Activated naive CD4-positive, alpha-beta T cell treated with anti-CD3 and anti-CD28 coated beads, Interleukin-2, amount 50 U/mL, for 16 hours (primary cell): ENCODE measurements at places on chromosomes 4 and X.

DNA sequence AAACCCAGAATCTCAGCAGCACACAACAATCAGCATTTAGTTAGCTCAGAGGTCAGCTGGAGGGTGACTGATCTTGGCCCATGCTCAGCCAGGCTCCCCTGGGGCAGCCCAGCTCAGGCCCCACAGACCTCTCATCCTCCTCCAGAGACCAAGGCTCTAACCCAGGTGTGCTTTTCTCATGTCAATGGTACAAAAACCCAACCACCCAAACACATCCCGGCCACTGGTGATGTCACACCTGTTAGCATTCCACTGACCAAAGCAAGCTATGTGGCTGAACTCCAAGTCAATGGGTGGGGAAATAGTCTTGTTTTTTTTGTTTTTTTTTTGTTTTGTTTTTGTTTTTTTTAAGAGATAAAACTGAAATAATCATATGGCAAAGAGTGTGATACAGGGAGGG is 77.5 kb downstream of the CYTL1 start:
- no peak for DNase-seq

DNA sequence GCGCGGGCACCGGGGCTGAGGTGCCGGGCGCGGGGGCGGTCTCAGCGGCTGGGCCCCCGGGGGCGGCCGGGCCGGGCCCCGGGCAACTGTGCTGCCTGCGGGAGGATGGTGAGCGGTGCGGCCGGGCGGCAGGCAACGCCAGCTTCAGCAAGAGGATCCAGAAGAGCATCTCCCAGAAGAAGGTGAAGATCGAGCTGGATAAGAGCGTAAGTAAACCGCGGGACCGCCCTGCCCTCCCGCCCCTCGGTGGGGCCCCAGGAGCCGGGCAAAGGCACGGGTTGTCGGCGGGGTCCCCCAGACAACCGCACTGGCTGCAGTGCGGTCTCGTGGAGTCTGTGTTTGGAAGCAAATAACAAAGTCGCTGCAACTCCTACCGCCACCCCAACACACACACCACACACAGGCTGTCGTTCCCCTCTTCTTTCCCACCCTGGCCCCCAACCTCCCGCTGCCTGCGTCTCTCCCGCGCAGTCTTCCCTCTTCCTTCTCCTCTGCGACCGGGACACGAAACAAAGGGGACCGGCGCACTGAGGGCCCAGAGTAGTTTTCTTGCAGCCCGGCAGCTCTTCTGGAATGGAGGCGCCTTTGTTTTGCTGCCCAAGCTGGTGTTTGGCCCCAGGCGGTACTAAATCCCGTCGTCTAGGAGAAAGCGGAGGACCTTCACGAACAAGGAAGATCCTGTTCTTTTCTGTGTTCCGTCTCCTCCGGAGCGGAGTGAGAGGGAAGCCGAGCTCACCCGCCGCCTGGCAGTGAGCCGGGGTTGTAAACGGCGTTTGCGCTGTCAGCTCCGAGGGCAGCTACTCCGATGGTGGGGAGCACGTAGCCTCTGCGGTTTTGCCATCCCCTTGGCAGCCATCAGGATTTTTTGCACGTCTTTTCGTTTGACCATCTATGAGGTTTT is 788 bp downstream of the SAP30 start:
- DNase-seq, result peak; percentile 38

DNA sequence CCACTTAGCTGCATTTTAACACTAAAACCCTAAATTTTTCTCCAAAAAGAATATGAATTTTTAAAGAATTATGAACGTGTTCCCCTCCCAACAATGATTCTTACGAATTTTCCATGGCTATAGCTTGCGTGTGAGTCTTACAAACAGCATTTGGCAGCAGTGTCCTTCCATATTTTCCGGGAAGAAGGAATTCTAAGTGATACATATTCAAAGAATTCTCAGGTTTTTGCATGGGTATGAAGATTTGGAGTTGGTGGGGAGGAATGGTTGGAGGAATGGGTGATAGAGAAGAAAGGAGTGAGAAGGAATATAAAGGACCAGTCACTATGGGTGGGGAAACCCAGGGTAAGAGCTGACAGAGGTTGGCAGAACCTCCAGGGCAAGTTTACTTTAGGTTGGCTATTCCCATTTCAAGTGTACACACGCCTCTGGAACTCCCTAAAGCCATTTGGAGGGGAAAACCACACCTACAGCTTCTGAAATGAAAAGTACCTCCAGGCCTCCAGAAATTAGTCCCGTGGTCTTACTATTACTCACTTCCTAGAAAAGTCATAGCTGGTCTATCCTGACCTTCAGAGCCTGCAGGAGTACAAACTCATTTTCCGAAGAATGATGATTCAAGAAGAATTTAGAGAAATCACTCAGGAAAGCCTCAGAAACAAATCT is 420.8 kb upstream of the DIPK2B start:
- no peak for DNase-seq

- no peak for DNase-seq
Measured at GRCh38 chrX:47209508-47210238, 8.8 kb upstream of the CDK16 start.

- DNase-seq, result no peak
Measured at GRCh38 chrX:20139966-20140365, 1.7 kb downstream of the EIF1AX start.

DNA sequence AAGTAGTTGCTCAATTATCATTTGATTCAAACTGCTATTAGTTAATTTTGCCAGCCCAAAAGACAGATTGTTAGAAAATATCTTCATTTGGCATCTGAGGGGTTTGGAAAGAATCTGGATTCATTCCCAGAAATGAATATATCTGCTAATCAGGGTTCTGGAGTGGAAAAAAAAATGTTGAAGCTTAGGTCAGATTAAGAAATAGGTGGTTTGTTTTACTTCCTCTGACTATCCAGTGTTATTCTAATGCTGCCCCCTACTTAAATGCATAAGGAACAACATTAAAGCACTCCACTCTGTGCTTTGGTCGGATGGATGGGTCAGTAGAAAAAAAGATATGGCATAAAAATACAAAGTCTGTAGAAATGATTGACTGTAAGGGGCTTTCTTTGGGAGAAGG is 89.0 kb downstream of the LUZP4 start:
- DNase-seq, result no peak
